Thyroid gland (tissue), 4 donors: ENCODE measurements at places on chromosomes 16 and 17.

DNA sequence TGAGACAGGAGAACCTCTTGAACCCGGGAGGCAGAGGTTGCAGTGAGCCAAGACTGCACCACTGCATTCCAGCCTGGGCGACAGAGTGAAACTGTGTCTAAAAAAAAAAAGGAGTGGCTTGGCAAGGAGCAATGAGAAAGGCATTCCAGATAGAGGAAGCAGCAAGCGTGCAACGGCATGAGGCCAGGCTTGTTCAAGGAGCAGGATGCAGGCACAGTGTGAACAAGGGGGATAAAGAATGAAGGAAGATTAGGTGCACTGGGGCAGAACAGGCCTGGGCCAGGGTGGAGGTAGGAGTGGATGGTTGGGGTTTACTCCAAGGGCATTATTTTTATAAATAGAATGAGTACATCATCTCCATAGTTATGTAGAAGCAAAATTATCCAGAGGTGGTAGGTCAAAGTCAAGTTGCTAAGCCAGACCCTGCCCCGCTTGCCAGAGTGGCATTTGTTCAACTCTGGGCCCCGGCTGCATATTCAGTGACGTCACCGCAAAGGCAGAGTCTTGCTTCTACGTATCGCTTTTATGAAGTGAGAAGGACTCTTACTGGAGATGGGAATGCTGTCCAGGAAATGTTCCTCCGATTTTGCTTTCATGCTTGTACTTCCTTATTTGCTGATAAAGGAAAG lies 100.2 kb downstream of the KATNIP start:
- H3K4me3 ChIP-seq: no peak overlapping the region
- peak; percentile 18 for DNase-seq
- H3K4me1 ChIP-seq: no peaks in the 10 kb centered on the region

DNA sequence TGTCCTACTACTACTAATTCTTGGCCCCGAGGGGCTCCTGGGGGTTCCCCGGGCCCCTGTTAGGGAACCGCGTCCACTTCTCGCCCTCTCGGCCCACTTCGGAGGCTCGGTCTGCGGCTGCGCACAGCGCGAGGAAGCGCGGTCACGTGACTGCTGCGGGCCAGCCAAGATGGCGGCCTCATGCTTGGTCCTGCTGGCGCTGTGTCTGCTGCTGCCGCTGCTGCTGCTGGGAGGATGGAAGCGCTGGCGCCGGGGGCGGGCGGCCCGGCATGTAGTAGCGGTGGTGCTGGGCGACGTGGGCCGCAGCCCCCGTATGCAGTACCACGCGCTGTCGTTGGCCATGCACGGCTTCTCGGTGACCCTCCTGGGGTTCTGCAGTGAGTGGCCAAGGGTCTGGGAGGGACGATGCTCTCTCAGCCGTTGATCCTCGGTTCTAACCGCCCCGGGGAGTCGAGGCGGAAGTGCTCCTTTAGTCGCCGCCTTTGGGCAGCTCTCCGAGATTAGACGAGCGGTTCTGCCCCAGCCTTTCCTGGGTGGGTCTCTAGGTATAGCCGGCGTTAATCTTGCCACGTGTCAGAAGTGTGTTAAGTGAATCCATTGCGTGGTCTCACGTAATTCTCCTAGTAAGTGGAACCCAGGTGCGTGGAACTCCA lies at the start of gene ALG1:
TSS of gene ALG1 (plus strand) at position 163 of the 653 bp plus-strand sequence. CDS start at position 170, 7 bp downstream.
- H3K36me3 ChIP-seq: peaks cover 9% of the 10 kb centered on the region
- no peaks in the 10 kb centered on the region for H3K27me3 ChIP-seq
- H3K4me3 ChIP-seq: peak within 1 kb of the TSS; percentile 67

- no peaks in the 10 kb centered on the region for H3K36me3 ChIP-seq
- no peak overlapping the region for H3K4me3 ChIP-seq
- no peak for DNase-seq
- H3K27me3 ChIP-seq: no peaks in the 10 kb centered on the region
These were observed 277.8 kb upstream of the SOX9 start for GRCh38 chr17:71842986-71843385.

DNA sequence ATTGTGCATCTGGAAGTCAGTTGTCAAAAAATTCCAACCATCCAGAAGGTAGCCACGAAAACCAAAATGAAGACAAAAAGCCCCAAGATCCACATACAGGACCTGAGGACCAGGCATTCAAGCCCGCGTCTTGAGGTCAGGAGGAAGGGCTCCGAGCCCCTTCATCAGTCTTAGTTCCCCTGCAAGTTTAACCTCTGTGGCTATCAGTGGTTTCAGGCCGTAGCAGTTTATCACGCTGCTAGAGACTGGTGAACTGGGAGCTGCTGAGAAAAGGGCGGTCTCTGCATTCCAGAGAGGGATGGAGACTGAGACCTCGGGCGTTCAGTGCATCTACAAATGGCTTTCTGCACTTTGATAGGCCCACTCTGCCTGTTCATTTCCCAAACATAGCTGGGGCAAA lies 70.6 kb downstream of the IRF8 start:
- no peaks in the 10 kb centered on the region for H3K27me3 ChIP-seq
- H3K27ac ChIP-seq: no peak overlapping the region
- no peak for DNase-seq
- no peaks in the 10 kb centered on the region for H3K36me3 ChIP-seq
- H3K4me3 ChIP-seq: no peak overlapping the region

DNA sequence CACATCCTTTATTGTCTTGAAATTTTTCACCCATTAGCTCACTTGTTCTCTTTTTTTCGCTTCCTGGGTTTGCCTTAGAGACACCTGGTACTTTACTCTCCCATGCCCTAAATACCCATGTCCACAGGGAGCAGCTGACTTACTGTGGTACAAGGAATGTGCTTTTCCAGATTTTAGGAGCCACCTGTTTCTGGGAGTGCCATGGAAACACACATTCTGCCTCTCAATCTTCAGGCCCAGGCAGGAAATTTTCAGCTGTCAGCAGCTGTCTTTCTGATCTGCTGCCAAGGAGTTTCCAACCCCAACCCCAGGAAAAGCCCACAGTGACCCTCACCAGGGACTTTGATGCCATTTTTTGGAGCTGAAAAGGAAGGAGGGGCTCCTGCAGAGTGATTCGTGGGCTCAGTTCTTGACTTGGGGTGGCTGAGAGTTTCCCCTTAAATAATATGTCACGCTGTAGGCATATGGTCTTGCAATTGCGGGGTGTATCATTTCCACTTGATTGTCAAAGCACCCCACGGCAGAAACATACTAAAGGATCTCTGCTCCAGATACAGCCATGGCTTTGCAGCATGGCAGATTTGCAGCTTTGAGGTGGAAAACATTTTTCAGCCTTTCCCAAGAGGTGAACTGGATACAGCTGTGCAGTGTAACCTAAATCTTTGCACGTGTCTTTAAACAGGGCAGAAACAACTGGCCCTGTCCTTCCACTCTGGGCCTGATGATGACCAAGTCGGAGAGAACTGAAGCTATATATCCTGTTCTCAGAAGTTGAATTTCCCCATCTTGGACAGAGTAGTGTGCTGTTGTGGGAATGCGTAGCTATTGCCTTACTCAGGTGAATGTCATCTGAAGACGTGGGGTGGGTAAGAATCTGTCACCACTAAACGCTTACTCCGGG lies 19.2 kb downstream of the RBFOX1 start:
- H3K4me1 ChIP-seq: no peaks in the 10 kb centered on the region
- DNase-seq: no peak
- no peaks in the 10 kb centered on the region for H3K36me3 ChIP-seq
- H3K27me3 ChIP-seq: no peaks in the 10 kb centered on the region

- no peaks in the 10 kb centered on the region for H3K36me3 ChIP-seq
- no peaks in the 10 kb centered on the region for H3K27me3 ChIP-seq
- H3K4me1 ChIP-seq: peaks cover 14% of the 10 kb centered on the region
- H3K4me3 ChIP-seq: no peak overlapping the region
- H3K27ac ChIP-seq: no peak overlapping the region
- DNase-seq: no peak
These were observed 365.4 kb downstream of the SNX29 start for GRCh38 chr16:12341966-12342365.

- no peak for DNase-seq
- peaks cover 8% of the 10 kb centered on the region for H3K36me3 ChIP-seq
- H3K27me3 ChIP-seq: no peaks in the 10 kb centered on the region
These were observed 84.9 kb downstream of the ABCA8 start for GRCh38 chr17:68870161-68870826.

DNA sequence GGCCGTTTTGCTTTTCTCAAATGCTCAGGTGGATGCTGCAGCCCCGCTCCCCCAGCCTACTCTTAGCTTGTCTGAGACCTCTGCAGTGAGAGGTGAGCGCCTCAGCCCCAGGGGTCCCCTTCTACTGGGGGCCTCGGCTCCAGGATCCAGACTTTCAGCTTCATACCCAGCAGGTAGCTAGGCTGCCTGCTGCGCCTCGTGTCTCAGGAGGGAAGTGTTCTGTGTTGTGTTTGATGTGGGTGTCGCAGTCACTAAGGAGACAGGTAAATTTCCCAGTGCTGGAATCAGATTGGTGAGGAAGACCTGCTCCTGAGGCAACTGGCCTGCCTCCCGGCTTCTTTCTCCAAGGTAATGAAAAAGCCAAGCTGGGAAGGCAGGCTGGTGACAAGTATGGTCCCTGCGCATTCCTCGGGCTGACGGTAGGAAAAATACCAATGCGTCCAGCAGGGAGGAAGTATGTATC lies 604.0 kb upstream of the SALL1 start:
- H3K4me1 ChIP-seq: peaks cover 19% of the 10 kb centered on the region
- peak overlapping the region; percentile 13 for H3K4me3 ChIP-seq
- peak overlapping the region; percentile 90 for H3K27ac ChIP-seq
- H3K27me3 ChIP-seq: no peaks in the 10 kb centered on the region

DNA sequence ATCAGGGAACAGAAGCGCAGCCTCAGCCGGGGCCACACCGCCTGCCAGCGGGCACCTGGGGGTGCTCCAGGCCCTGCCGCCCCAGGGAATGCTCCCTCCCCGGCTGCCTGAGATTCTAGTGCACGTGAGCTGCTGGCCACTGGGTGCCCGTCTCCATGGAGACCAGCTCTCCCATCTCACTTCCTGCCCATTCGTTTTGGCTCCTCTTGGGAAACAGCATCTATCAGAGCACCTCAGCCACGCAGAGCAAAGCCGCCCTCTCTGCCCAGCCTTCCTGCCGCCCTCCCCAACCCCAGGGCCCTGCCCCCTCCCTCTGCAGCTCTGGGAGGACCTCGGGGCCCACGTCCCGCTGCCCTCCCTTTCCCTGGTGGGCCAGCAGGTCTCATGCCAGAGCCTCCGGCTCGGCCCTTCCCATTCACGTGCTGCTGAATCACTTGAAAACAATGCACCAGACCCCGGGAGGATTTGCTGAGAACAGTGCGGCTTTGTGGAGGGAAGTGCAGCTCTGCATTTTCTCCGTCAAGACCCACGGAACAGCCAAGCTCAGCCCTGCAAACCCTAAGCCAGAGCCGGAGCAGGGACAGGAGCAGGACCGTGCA lies 19.4 kb downstream of the CEP295NL start:
- DNase-seq: peak; percentile 49
- H3K4me1 ChIP-seq: peaks cover 12% of the 10 kb centered on the region
- H3K27ac ChIP-seq: peak overlapping the region; percentile 93
- no peaks in the 10 kb centered on the region for H3K27me3 ChIP-seq
- no peaks in the 10 kb centered on the region for H3K36me3 ChIP-seq
- no peak overlapping the region for H3K4me3 ChIP-seq

DNA sequence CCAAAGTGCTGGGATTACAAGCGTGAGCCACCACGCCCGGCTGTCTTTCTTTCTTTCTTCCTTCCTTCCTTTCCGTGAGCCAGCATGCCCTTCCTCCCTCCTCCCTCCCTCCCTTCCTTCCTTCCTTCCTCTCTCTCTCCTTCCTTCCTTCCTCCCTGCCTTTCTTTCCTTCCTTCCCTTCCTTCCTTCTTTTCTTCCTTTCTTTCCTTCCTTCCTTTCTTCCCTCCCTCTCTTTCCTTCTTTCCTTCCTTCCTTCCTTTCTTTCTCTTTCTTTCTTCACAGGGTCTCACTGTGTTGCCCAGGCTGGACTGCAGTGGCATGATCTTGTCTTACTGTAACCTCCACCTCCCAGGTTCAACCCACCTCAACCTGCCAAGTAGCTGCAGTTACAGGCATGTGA lies 50.7 kb upstream of the PLCG2 start:
- no peak overlapping the region for H3K4me3 ChIP-seq
- H3K27me3 ChIP-seq: no peaks in the 10 kb centered on the region
- H3K36me3 ChIP-seq: no peaks in the 10 kb centered on the region
- DNase-seq: no peak

DNA sequence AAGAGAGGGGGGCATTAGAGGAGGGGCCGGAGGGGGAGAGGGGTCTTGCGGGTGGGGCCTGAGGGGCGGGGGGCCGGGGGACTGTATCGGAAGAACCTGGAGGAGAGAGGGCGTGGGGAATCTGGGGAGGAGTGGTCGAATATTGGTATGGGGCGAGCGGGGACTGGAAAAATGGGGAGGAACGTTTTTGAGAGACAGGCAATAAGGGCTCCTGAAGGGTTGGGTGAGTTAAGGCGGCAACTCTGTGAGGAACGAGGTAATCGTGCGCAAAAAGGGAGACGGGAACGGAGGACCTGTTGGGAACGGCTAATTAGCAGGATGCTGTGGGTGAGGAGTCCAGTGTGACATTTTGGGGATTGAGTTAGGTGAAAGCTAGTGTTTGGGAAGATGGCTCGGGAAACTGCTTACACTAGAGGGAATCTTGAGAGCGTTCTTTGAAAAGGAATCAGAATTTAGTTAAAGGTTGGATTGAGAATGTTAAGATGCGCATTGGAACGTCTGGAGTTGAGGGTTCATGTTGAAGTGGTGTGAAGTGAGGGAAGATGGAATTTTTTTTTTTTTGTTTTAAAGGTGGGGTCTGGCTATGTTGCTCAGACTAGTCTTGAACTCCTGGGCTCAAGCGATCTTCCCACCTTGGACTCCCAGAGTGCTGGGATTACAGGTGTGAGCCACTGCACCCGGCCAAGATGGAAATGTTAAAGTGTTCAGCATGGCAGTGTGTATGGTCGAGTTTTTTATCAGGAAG lies 662 bp downstream of the WIPF2 start:
- H3K4me3 ChIP-seq: peak overlapping the region; percentile 66
- no peaks in the 10 kb centered on the region for H3K36me3 ChIP-seq
- H3K27ac ChIP-seq: peak overlapping the region; percentile 57
- DNase-seq: peak; percentile 64
- H3K4me1 ChIP-seq: peaks cover 19% of the 10 kb centered on the region
- H3K27me3 ChIP-seq: no peaks in the 10 kb centered on the region

DNA sequence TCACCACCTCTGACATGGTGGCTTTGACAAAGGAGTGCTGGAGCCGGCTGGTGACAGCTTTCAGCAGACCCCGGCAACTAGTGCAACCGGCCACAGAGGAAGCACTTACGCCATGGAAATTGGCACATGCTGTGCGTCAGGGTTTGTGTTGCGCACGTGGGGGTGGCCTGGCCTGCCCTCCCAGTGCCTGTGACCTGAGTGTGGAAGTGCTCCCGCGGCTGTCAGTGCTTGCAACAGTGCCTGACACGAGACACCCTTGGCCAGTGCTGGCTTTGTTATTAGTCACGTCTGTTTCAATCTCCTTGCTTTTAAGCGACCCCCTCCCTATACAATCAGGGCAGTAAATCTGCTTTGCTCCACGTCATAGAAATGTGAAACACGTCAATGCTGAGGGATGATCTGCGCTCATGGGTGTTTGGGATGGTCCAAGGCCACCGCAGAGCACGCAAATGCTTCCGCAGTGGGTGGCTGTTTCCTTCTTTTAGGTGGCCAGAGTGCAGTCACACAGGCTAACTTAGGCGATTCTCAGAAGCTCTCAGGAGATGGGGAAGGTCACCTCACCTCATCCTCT lies 64.3 kb downstream of the PGS1 start:
- H3K4me3 ChIP-seq: no peak overlapping the region
- no peak overlapping the region for H3K27ac ChIP-seq
- no peaks in the 10 kb centered on the region for H3K4me1 ChIP-seq
- no peak for DNase-seq
